NCI-H187 treated with DMSO at 0.1 percent for 48 hours (cell line): ENCODE measurements at places on chromosomes 5 and 9.

DNA sequence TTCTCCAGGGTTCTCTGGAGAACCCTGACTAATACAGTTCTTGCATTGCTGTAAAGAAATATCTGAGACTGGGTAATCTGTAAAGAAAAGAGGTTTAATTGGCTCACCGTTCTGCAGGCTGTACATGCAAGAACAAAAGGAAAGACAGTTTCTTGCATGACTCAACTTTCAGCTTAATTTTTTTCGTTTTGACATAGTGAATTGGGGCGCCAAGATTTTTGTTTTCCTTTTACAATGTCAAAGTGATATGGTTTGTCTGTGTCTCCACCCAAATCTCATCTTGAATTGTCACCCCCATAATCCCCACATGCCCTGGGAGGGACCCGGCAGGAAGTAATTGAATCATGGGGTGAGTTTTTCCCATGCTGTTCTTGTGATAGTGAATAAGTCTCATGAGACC is 11.8 kb upstream of the CRHBP start:
- DNase-seq = no peak

- DNase-seq = no peak
Observed at GRCh38 chr5:88940713-88941112, 57.7 kb upstream of the MEF2C start.

GRCh38 chr9:89418474-89418845 is 79.5 kb downstream of the SEMA4D start:
- DNase-seq = no peak

- no peak for DNase-seq
Observed at GRCh38 chr5:162407614-162408013, 340.0 kb downstream of the GABRG2 start.

- DNase-seq = no peak
Observed at GRCh38 chr9:5352637-5353248, 13.1 kb upstream of the RLN1 start.
